Stimulated activated CD4-positive, alpha-beta T cell treated with anti-CD3 and anti-CD28 coated beads, Interleukin-4, amount 100 ng/mL, for 4 hours (primary cell): ENCODE measurements at places on chromosomes 2 and 18.

DNA sequence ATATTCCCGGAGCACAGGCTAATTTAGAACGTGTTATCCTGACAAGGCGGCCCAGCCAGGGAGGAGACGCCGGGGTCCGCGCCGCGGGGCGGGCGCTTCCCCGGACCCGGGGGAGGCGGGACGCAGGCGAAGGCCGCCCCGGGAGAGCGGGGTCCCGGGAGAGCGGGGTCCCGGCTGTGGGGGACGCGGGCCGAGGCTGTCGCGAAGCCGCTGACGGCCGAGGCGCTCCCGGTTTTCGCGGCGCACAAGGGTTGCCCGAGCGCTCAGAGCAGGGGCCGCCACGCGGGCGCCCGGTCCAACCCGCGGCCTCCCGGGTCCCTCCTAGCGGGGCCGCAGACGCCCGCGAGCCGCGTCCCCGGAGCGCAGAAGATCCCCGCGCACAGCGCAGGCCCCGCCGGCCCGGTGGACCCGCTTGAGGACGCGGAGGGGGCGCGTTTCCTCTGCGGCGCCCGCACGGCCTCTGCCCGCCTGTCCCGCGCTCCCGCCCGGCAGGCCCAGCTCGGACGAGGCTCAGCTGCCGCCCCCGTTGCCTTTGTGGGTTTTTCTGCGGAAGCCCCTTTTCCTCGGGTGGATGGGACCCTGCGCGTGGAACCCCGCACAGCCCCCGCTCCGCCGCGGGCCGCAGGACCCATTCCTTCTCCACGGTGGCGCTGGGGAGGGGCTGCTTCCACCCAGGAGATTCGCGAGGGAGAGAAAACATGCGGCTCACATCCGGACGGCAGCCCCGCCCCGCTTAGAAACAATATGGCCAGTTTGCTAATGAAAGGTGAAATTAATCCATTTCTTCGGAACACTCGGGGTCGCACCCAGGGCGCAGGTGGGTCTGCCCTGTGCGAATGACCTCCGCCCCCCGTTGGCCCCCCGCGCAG lies 9.6 kb upstream of the KCNG2 start:
- no peak for DNase-seq

GRCh38 chr2:194332799-194333490 lies 1324.1 kb upstream of the SLC39A10 start:
- DNase-seq = no peak

GRCh38 chr18:9535430-9535991 lies 60.2 kb downstream of the RALBP1 start:
- no peak for DNase-seq

DNA sequence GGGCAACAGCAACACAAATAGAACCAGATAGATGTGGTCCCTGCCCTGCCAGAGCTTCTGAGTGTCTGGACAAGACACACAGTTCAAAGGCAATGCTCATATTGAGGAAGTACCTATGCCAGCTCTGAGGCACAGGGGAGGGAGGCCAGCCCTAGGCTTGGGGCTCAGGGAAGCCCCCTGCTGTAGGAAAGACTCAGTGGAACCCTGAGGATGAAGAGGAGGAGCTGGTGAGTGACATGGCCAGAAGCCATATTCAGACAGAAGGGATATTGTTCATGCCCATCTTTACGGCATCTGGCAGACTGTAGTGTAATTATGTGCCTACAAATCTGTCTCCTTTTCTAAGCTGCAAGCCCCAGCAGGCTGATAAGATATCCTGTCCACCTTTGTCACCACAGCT lies 8.8 kb downstream of the SIGLEC15 start:
- DNase-seq = no peak
